ENCODE measurements at places on chromosomes 2 and 18.

- no peak for DNase-seq
Measured at GRCh38 chr2:20451761-20452499, 5.1 kb downstream of the RHOB start.

DNA sequence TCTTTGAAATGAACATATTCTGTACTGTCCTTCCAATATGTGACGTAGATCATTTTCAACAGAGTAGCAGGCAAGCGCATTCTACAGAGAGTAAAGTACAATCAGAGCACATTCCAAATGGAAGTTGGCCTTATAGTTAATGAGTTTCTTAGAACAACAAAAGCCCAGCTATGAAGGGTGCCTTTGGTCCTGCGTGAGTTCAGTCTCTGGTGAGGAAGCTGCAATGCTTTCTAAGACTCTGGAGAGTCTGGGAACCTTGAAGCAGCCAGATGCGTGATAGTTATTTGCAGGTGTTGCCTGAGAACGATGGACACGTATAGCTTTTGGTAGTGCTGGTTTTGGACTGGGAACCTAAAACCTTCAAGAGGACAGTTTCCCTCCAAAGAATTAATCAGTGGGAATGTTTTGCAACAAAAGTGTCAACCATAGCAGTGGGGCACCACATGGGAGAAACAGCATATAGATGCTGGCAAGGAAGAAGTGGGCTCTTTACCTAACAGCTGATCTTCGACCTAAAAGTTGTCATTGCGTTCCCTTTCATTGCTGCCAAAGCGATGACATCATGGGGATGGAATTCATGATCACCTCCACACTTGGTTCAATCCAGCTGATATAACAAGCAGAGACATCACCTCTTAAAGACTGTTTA is 9.3 kb upstream of the SNORC start:
- no peak for DNase-seq

- no peak for DNase-seq
Measured at GRCh38 chr18:42033137-42033810, 78.2 kb downstream of the PIK3C3 start.

DNA sequence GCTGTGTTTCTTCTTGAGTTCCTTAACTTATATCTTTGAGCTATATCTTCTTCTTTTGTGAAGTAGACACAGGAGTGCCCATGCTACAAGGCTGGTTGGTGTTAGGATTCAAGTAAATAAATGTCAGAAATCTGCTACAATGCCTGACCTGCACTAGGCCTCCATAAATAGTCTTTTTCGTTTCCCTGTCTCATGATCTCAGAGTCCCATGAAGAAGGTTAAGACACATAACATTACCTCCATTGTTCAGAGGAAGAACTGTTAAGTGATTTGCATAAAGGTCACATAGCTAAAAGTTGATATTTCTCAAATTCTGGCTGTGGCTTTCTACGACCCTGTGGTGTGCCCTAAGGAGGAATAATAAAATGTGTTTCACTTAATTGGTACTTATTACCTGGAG is 228.4 kb downstream of the KCNS3 start:
- no peak for DNase-seq

GRCh38 chr18:25075331-25075730 is 276.6 kb downstream of the ZNF521 start:
- no peak for DNase-seq

- DNase-seq, result no peak
Measured at GRCh38 chr18:50982086-50982801, 14.4 kb downstream of the ELAC1 start.

GRCh38 chr18:13096719-13097118 is 105.6 kb downstream of the CEP192 start:
- no peak for DNase-seq

Data from WTC11 (cell line).